ENCODE measurements at places on chromosomes 16 and 17.
A peak's percentile ranks its signal among the peaks of the same experiment; 100 is the strongest.

GRCh38 chr17:44900894-44901293 lies 1.6 kb upstream of the EFTUD2 start:
- DNase-seq, result peak; percentile 90

DNA sequence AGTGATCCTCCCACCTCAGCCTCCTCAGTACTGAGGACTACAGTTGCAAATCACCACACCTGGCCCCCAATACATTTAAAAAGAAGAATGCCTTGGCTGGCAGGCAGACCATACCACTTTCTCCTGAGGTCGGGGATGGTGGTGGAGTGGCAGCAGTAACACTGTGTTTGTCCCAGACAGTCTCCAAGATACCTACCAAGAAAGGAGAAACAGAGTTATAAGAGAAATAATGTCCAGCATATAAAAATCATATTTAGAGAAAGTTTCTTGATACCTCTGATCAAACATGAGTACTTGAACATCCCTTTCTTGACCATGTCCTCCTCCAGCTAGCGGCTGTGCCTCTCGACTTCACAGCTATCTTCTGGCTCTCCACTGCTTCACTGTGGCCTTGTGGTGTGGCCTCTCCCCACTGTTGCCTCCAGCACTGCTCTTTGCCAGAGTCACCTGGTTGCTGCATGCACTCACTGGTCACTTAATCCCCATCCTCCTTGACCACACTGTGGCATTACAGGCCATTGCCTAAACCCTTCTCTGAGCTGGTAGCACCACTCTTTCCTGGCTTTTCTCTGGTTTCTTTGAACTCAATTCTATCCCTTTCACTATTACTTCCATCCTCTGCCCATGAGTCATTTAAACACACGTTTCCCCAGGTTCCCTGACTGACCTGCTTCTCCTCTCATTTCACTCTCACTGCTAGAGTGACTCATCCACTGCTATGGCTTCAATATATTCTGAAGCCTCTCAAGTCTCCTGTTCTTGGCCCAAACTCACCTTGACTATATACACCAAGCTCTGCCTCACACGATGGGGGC lies 45.2 kb downstream of the XPO6 start:
- DNase-seq, result peak; percentile 66

- no peak for DNase-seq
Observed at GRCh38 chr17:640436-640835, 74.2 kb downstream of the VPS53 start.

GRCh38 chr17:74217037-74217730 lies 3.8 kb downstream of the TTYH2 start:
- no peak for DNase-seq

GRCh38 chr17:62680541-62681052 lies 53.1 kb downstream of the MRC2 start:
- DNase-seq, result no peak

GRCh38 chr16:20300312-20301097 lies 26.8 kb downstream of the GP2 start:
- peak; percentile 8 for DNase-seq

DNA sequence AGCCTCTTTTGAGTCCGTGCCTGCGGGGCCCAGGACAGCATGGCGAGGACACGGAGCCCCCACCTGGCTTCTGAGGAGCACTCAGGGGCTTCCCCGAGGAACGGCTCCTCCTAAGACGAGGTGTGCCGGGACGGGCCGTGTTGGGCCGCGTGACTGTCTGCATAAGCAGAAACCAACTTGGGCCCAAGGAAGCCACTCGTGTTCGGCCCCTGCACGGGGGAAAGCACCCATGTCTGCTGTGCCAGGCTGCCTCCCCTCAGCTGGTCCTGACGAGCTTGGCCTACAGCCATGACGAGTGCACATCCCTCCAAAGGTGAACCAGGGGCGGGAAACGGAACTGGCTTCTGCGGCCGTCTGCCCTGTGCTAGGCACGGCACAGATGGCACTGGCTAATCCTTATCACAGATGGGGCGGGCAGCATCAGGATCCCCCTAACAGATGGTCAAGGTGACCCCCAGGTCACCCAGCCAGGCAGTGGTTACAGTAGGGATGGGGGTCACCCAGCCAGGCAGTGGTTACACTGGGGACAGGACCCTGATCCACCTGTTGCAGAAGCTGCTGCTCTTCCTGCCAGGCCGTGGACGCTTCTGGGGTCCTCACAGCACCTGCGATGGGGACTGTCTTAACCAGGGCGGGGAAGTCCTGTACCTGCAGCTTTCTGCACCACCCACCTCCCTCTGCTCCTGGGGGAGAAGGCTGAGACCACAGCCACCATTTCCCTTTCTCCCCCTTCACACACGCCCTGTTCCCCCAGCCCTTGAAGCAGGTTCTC lies 25.6 kb downstream of the MRM3 start:
- no peak for DNase-seq

GRCh38 chr16:52553322-52553721 lies 6.4 kb upstream of the TOX3 start:
- no peak for DNase-seq

- DNase-seq, result peak; percentile 50
Observed at GRCh38 chr17:45311760-45312476, 4.9 kb downstream of the MAP3K14 start.

- no peak for DNase-seq
Observed at GRCh38 chr16:31704138-31704537, 169.5 kb upstream of the ZNF267 start.

- no peak for DNase-seq
Observed at GRCh38 chr17:50155115-50155819, 4.8 kb upstream of the PPP1R9B start.

DNA sequence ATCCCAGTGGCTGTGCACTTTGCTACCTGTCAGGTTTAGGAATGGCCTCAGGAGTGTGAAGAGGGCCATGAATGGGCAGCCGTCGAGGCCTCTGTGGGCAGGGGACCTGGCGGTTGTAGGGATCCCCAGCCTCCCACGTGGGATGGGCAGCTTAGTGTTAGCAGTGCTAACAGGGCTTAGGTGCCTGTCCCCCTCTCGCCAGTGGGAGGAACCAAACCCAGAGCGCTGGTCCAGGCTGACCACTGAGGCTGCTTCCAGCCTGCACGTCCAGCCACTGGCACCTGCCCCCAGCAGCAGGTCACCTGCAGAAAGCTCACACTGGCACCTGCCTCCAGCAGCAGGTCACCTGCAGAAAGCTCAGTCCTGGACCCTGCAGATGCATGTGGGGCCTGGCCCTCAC lies 162.2 kb upstream of the CIBAR2 start:
- no peak for DNase-seq

- peak; percentile 24 for DNase-seq
Observed at GRCh38 chr17:81607431-81607830, 29.5 kb downstream of the NPLOC4 start.

DNA sequence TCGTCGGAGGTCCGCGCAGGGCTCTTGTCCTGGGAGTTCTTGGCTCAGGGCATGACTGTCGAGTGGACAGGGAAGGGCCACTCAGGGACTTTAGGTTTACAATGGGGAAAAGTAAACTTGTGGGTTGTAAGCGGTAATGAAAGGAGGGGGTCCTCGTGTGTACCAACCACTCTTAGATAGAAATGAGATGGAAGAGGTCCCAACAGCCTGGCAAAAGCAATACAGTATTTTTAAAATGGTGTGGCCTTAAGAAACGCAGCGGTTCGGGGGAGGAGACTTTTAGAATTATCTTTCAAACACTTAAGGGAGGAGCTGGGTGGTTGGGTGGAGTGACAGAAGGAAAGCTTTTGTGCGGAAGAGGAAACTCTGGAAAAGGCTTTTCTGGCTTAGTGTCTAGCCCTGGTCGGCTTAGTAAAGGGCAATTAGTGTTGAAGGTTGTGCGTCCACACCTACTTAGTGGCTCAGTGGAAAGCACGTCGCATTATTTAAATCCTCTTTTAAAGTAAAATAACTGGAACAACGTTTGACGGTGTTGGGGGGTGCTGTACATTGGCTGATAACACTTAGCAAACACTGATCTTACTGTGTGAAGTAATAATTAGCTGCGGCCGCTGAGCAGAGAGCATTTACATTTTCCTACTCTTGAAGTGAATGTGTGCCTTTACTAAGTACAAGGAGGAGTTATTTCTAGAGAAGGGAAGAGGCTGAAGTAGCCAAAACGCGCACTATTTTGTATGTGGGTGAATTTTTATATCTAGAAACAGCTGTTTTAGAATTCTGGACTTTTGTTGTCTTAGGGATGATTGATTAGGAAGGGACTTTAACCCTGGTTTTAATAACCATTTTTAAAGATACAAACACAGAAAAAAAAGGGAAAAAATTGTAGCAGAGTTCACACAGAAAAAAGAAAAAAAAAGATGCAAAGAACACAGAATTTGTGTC lies 1.0 kb downstream of the WSB1 start:
- DNase-seq, result peak; percentile 90

DNA sequence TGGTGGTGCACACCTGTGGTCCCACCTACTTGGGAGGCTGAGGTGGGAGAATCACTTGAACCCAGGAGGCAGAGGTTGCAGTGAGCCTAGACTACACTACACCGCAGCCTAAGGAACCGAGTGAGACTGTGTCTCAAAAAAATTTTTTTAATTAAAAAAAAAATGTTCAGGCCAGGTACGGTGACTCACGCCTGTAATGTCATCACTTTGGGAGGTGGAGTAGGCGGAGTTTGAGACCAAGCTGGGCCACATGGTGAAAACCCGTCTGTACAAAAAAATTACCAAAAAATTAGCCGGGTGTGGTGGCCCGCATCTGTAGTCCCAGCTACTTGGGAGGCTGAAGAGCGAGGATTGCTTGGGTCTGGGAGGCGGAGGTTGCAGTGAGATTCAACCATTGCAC lies 3.6 kb upstream of the FAM222B start:
- DNase-seq, result no peak

GRCh38 chr17:248337-249235 lies 67.1 kb upstream of the DOC2B start:
- no peak for DNase-seq

GRCh38 chr17:47311420-47311819 lies 12.3 kb upstream of the EFCAB13 start:
- no peak for DNase-seq

DNA sequence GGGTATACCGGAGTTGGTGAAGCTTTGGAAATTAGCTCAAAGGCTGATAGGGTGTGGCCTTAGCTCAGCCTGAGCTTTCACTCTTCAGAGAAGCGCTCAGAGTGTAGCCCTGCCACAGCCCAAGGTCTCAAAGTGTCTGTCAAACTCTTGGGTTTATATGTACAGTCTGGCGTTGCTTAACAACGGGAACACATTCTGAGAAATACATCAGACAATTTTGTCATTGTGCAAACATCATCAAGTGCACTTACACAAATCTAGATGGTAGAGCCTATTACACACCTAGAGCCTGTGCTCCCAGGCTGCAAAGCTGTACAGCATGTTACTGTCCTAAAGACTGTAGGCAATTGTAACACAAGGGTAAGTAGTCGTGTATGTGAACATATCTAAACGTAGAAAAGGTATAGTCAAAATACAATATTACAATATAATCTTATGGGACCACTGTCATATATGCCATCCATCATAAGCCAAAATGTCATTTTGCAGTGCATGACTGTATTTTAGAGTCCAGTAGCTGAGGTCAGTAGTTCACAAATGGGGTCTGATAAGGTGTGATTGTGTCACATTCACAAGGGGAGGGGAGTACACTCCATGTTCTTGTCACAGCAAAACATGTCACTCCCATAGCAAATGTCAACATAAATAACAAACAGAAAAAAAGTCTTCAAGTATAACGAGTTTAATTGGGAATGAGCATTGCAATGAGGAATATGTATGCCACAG lies 20.6 kb downstream of the CHAD start:
- DNase-seq, result no peak

DNA sequence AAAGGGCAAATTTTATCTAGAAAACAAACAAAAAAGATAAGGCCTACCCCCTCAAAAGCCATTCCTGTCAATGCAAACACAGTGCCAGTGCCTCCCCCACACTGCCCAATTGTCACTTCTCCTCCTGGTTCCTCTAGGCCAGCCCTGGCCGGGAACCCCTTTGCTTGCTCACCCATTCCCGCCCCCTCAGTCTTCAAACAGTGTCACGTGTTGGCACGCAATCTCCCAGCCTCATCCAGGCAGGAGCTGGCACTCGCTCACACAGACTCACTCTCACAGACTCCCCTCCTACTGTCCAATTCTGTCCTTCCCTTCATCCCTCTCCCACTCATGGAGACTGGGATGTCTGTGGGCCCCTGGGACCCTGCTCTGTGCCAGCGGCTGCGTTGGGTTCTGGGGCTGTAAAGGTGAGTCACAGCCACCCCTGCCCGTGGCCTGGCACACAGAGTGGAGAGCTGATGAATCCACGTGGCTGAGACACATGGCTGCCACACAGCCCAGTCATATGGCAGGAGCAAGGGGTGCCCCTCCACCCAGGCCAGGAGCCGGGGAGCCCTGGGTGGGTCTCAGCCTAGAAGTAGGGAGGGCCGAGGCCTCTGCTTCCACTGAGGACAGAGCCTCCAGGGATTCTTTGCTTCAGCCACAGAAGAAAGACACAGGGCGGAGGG lies 54.8 kb downstream of the VAC14 start:
- DNase-seq, result peak; percentile 69

DNA sequence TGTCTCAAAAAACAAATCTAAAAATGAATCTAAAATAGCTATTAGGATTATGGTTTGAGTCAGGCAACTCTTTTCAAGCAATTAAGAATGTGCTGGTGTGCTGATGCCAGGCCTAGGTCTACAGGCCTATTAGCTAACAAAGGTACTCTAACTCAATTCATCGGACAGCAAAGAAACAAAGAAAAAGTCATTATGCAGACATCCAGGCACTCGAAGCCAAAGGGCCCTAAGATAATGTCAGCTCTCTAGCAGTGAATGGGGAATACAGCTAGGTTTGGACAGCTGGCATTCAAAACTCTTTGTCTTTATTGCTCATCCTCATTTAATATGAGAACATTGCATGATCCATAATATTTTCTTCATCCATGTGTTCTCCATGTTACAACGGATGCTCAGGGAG lies 108.5 kb downstream of the TMEM114 start:
- DNase-seq, result no peak

DNA sequence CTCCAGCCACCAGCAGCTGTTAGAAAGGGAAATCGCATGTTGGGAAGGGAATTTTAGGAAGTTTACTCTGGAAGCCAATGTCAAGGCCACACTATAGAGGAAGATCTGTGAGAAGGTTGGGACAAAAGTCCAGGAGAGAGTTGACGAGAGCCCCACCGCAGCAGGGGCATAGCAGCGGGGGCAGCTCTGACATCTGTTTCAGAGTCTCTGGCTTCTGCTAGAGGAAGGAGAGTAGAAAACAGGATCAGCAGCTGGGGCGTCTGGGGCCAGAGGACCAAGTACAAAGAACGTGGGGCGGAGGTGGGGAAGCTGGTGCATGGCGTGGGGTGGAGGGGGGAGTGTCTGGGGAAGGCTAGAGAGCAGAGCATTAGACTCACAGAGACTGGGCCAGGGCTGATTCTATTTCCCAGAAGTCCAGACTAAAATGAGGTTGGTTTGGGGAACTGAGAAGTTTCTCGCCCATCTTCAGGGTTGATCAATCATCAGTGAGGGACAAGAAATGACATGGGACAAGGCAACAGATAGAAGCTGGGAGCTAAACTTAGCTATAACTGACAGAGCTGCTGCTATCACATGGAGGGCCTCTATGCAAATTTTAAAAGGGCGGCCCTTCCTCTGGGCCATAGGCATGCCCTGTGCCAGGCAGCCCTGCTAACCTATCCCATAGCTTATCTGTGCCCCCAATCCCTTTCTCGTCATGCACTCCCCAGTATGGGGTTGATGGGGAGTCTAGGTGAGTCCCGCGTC lies 1.2 kb downstream of the RABEP2 start:
- DNase-seq, result no peak

Measured in astrocyte of the spinal cord (primary cell).